ENCODE measurements at places on chromosomes 11 and 22. TPM values are rescaled to one million over a fixed set of nuclear protein-coding genes. Genes with fewer than 3 reads are reported as not detected.

DUSP18 gene
- 10.3 TPM for total RNA-seq

KLHDC7B gene
- total RNA-seq: 5.3 TPM

SUSD2 gene
- 0.78 TPM for total RNA-seq

OTOG gene
- not detected for total RNA-seq

PHETA2 gene
- 5.0 TPM for total RNA-seq

DNA sequence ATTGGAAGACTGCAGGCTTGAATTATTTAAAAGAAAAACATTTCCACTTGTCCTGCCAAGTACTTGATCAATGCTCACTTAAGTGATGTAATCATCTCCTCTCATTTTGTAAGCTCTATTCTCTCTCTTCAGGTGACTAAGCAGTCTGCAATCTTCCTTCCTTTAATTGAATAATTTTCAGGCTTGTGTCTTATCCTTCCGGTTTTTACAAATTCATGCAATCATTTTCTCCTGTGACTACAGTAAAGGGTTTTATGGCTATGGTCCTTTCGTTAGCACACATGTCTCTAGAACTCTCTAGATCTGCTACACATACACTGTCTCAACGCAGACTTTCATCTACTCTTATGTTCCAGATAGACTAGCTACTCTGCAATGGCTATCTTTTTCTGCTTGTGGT, 12.6 kb upstream of the UPB1 start:
- no peak overlapping the region for H3K27ac ChIP-seq
- H3K27me3 ChIP-seq: no peaks in the 10 kb centered on the region
- H3K4me1 ChIP-seq: peaks cover 14% of the 10 kb centered on the region
- no peak overlapping the region for H3K4me3 ChIP-seq

- peak; percentile 99 for DNase-seq
- peaks cover 10% of the 10 kb centered on the region for H3K4me1 ChIP-seq
- no peaks in the 10 kb centered on the region for H3K36me3 ChIP-seq
- no peak within 1 kb of the TSS for H3K27ac ChIP-seq
- H3K27me3 ChIP-seq: peaks cover 6% of the 10 kb centered on the region
These were observed at the start of gene USP2 for GRCh38 chr11:119381181-119381988. Gene USP2 (minus strand): TSS chr11:119381690. CDS start chr11:119373480, 8,210 bp downstream.

Data from activated CD4-positive, alpha-beta T cell treated with anti-CD3 and anti-CD28 coated beads, Interleukin-2, amount 10 ng/mL, durations not matched to agents 24 days and 14 days (primary cell).